Inflammatory macrophage treated with lipopolysaccharide for 1 hour (primary cell): ENCODE measurements at places on chromosomes 12 and 14.
A peak's percentile ranks its signal among the peaks of the same experiment; 100 is the strongest.

- DNase-seq, result no peak
Observed at GRCh38 chr14:95045836-95046430, 111.4 kb downstream of the DICER1 start.

DNA sequence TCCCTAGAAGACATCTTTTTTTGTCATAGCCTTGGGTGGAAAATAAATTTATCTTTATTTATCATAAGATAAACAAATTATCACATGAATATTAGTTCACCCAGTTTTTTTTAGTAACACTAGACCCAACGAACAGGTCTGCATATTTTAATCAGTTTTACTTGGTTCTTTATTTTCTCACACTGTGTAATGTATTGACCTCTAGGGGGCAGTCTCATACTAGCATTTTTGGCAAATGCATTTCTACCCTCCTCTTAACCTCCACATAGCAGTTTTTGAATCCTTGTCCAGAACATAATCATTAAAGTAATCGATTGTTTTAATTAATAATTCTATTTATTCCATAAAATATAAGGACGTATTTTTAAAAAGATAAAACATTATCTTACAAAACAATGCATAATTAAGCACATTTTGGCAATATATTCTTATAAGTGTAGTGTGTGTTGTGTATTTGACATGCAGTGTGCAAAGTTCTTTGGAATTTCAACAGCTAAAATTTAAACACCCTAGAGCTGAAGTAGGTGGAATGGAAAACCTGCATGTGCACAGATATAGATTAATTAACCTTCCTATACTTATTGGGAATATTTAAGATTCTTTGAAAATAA, 31.6 kb upstream of the PTPRQ start:
- peak; percentile 69 for DNase-seq

GRCh38 chr12:131454418-131455217, 256.3 kb upstream of the SFSWAP start:
- DNase-seq, result peak; percentile 54

- DNase-seq, result no peak
Observed at GRCh38 chr14:62682208-62682607, 363.1 kb downstream of the KCNH5 start.

GRCh38 chr12:62834971-62835547, 99.9 kb downstream of the PPM1H start:
- DNase-seq, result no peak

DNA sequence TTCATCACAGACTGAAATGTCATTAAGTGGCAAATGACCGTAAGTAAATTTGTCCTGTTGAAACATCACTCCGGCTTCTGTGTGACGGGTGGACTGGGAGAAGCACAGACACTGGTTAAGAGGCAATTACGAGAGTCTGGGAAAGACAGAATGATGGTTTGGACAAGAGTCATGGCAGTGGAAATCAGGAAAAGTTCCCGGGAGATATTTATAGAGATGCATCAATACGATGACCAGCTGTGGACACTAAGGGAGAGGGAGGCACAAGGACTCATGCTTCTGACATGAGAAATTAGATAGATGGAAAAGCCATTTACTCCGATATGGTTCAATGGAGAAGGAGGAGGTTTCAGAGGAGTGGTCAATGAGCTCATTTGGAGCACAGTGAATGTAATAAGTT, 27.3 kb downstream of the CKAP4 start:
- no peak for DNase-seq

DNA sequence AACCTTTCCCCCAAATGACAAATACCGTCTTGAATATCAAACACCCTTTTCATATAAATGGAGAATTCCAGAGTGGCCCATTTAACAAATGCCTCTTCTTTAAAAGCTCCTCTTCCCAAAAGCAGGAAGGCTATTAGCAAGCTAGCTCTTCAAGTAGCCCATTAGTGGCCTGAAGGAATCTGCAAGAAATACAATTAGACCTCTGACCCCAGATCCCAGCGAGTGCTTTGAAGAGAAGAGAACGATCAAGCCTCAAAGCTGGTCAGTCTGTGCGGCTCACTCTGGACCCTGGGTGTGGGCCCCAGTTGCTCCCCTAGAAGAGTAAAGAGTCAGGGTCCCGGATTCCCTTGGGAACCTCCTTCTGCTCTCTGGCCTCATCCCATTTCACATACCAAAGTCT, 325.6 kb downstream of the NUAK1 start:
- no peak for DNase-seq

- no peak for DNase-seq
Observed at GRCh38 chr12:109726511-109727038, 12.9 kb downstream of the FAM222A start.

- peak; percentile 75 for DNase-seq
Observed at GRCh38 chr12:108691998-108692808, 39.1 kb downstream of the CORO1C start.

GRCh38 chr14:47039336-47039735, 387.8 kb upstream of the RPL10L start:
- DNase-seq, result no peak

- peak; percentile 25 for DNase-seq
Observed at GRCh38 chr14:59358102-59358501, 107.1 kb downstream of the GPR135 start.

DNA sequence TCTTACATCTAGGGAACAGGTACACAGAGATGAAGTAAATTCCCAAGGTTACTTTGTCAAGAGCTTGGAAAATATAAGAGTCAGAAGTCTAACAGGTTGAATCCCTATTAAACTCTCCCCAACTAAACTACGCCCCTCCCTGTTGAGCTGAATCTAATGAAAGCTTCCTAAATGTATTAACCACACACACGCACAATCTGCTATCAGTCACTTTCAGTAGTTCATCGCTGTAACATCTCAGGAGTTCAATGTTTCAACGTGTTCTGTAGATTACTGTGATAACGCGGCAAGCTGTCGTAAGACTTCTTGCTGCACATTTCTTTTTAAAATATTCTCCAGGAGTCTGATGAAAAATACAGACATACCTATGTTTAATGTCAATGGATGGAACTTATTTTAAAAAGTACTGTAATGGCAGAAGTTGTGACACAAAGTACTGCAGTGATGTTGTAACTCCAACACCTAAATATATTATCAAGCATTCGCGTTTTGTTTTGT, 612 bp upstream of the SLC25A3 start:
- no peak for DNase-seq

DNA sequence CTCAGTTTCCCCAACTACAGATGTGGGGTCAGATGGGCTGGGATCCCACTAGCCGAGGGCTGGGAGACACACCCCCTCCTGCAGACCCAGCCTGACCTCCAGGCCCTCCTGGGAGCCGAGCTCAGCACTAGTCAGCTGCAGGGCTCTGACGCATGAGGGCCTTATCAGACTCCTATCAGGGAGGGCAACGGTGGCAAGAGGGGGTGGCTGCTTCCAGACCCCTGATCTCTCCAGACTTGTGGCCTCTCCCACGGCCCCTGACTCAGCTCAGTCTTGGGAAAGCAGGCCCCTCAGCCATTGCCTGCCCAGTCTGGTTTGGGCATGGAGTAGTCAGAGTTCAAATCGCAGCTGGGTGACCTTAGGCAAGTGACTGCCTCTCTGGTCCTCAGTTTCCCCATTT, 2.5 kb downstream of the RASAL1 start:
- no peak for DNase-seq

DNA sequence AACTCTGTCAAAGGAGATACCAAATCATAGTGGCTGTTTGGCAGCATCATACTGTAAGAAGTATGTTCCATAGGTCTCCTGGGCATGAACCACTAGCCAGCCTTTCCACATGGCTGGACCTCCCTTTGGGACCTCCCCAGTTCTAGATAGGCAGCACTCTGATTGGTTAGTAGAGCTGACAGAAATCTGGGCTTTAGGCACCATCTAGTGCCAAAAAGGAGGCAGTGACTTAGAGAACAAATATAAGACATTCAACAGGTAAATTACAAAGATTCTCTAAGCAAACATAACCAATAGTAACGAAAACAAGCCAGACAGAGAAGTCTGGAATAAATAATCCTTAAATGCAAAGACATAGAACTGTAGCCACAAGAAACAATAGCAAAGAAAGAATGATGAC, 148.0 kb upstream of the PDE3A start:
- DNase-seq, result peak; percentile 56

GRCh38 chr12:14803830-14804160, 325 bp downstream of the C12orf60 start:
- no peak for DNase-seq

DNA sequence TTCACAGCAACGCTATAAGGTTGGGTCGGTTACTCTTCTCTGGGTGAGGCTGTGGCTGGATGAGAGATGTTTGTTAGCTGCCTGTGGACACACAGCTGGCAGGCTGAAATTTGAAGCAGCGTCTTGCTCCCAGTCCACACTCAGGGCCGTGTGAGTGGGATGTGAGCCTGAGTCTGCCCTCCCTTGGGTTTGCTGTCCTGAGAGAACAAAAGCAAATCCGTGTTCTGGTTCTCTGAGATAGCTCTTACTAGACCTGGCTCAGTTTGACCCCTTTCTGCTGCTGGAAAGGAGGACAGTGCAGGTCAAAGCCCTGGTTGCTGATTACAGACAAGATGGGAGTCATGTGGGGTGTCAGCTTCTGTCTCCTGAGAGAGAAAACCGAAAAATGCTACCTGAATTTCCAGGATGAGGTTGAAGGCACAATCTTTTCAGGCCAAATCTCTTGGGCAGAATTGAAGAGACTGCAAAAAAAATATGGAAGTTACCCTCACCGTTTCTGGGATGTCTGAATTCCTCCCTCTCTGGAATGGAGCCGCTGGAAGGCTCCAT, 270.8 kb downstream of the ZFP36L1 start:
- no peak for DNase-seq

- no peak for DNase-seq
Observed at GRCh38 chr12:48389409-48389808, 38.7 kb upstream of the ZNF641 start.

GRCh38 chr14:70648346-70648745, 6.6 kb downstream of the TTC9 start:
- DNase-seq, result no peak

DNA sequence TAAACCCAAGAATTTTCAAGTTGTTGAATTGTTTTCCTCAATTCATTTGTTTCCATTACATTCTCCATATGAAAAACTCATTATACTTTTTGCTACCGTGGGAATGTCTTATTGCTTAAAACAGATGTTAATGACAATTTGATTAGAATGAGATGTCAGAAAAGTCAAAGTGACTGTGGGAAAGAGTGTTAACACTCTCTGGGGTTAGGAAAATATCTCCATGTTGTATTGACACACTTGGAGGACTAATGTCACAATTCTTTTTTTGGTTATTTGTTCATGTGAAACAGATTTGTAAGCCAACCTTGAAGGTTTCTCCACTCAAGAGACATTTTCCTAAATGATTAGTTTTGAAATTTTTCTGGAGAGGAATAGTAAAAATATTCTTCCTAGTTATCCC, 47.2 kb upstream of the CMAS start:
- no peak for DNase-seq

GRCh38 chr12:96164951-96165811, 29.0 kb upstream of the ELK3 start:
- no peak for DNase-seq

GRCh38 chr14:100140452-100141078, 18.9 kb downstream of the DEGS2 start:
- no peak for DNase-seq

DNA sequence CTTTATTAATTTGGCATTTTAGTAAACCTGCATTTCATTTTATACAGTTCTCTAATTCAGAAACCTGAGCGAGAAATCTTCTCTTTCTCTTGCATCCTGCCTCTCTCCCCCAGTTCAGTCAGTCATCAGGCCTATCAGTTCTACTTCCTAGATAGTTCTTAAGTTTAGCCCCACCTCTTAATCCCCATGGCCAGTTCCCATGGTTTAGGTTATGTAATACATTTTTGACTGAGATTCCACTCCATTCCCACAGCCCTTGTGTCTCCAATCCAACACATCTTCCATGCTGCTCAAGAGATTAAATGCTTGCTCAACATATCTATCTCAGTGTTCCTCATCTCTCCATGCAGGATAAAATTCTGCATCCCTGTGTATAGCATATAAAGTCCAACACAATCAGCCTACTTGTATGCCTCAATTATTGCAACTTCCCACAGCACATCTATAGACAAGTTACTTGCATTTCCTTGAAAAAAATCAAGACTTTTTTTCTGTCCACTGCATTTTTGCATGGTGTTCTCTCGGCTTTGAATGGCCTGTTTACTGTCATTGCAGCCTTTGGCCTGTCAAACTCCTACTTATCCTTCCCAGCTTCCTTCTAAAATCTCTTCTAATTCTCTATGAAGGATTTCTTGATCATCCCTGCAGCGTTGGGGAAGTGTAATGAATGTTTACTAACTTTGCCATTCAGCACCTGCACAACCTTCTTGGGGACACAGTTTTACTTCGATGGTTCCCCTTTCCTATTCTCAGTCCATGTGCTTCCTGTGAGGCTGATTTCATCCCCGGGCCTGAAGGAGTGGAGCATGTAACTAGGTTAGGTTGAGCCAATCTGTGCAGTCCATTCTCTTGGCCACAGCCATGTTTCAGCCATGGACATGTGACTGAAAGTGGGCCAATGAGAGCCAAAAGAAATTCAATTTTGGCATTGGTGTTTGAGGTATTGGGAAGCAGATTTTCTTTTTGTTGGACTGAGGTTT, 80.8 kb downstream of the DACT1 start:
- DNase-seq, result no peak

- DNase-seq, result peak; percentile 26
Observed at GRCh38 chr12:15497671-15498292, 175.5 kb downstream of the PTPRO start.

- DNase-seq, result no peak
Observed at GRCh38 chr12:28059668-28060067, 87.1 kb upstream of the PTHLH start.

DNA sequence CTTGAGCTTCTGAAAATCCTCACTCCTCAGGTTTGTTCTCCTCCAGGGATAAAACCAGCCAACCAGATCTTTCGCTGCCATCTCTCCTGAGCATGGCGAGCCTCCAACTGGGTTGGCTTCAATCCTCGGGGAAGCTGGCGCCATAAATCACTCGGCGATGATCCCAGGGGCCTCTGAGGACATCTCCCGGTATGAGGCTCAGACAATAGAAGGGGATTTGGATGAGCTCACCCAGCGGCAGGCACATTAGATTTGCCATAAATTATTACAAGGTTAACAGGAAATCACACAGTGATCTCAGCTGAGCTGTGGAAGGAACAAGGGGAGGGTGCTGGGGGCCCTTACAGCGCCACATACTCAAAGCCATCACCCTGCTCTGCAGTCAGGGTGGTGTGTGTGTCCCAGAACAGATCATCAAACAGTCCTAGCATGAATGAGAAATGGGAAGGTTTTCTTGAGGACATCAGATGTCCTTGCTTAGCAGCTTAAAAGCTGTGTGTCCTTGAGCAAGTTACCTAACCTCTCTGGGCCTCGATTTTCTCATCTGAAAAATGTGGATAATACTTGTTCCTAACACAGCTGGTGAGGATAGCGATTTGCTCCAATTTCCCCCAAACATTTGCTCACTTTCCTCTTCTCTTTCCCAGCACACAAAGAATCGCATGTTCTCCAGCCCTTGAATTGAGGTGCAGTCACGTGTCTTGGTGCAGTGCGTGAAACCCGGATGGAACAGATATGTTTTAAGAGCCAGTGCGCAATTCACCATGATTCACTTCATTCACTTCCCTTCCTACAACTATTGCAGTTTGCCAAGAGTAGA, 142.8 kb downstream of the SCARB1 start:
- DNase-seq, result peak; percentile 81

- DNase-seq, result no peak
Observed at GRCh38 chr14:57575482-57575881, 81.8 kb upstream of the CCDC198 start.

- DNase-seq, result no peak
Observed at GRCh38 chr12:75822416-75822815, 209.2 kb downstream of the PHLDA1 start.
